ENCODE measurements at places on chromosomes 5 and 9. TPM values are rescaled to one million over a fixed set of nuclear protein-coding genes. Genes with fewer than 3 reads are reported as not detected.

DNA sequence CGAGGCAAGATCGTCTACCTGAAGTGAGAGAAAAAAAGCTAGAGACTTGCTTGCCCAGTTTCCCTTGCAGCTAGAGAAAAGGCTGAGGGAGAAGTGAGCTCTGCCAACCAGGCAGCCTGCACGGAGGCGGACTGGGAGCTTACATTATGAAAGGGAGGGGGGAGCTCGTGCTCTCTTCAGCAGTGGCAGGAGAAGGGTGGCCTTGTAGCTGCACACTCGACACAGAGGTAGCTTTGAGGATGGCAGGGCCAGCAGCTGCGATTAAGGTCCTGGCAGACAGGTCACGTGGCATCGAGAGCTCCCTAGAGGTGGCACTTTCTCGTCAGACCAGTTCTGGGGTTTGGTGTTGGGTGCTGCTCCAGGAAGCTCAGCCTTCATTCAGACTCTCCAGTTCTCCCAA lies 26.7 kb downstream of the APBA1 start:
- DNase-seq: peak; percentile 92

- DNase-seq: peak; percentile 96
Observed at GRCh38 chr9:107489687-107490605, at the start of gene KLF4. Gene KLF4, minus strand, starts transcription at chr9:107489769. Its CDS starts 597 bp downstream, at chr9:107489172.

- DNase-seq: no peak
Observed at GRCh38 chr9:21796768-21797167, 5.7 kb upstream of the MTAP start.

GRCh38 chr9:114905170-114905940 lies 25.0 kb downstream of the TNFSF8 start:
- peak; percentile 56 for DNase-seq

GRCh38 chr9:124292696-124293593 lies 35.2 kb downstream of the NEK6 start:
- no peak for DNase-seq

- DNase-seq: no peak
Observed at GRCh38 chr5:161085056-161085455, 233.0 kb upstream of the ATP10B start.

DNA sequence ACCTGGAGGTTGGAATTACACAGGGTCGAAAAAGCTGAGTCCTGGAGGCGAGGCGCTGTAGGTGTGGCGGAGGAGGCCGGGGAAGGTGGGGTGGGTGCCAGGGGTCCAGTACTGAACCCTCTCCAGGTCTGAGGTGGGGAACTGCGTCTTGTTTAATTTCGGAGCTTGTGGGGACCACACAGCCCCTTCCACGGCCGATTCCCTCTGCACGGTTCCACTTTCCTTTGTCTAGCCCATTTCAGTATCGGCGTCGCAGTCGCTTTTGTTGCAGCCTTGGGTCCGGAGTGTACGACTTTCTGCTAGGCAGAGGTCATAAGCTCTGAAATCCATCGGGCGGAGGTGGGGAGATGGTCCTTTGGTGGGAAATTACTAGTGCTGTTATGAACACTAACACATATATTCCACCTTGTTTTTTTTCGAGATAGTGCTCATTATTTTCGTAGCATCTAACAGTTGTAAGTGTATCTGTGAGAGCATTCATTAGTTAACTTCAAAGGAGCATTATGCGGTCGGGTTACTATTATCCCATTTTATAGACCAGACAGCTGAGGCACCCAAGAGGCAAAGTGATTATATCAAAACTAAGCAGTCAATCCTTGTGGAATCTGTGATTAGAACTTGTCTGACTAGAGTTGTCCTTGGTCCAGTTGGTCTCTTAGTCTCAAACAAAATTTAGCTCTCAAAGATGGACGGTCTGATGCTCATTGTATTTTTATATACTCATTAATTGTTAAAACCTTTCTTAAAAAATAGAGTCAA lies 737 bp downstream of the RNF180 start:
- DNase-seq: no peak

DNA sequence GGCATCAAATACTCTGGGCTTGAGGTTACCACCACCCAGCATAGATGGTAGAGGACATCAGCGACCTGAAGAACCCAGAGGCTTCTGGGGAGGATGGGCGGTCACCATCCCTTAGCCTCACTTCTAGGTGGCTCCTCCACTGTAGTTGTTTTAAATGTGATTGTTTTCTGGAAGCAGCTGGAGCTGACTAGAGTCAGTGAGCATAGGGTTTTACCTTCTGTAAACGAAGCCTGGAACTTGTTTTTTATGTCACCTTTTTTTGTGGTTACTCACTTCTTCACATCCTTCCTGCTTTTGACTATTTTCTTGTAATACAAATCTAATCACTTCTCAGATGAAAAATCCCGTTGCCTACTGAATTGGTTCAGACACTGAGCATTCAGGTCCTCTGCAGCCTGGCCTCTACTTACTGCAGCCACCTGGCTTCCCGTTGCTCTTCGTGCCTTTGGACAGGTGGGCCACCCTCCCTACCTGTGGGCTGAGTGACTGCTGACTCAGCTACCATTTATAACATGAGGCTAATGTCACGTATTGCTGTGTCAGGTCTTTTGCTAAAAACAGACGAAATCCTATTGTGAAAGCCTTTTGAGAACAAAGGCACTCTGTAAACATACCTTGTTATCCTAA lies 167.8 kb downstream of the MAN2A1 start:
- DNase-seq: no peak

- no peak for DNase-seq
Observed at GRCh38 chr5:130045334-130045733, 141.1 kb downstream of the CHSY3 start.

GRCh38 chr9:134181648-134182034 lies 17.3 kb upstream of the RNU6ATAC start:
- peak; percentile 50 for DNase-seq

DNA sequence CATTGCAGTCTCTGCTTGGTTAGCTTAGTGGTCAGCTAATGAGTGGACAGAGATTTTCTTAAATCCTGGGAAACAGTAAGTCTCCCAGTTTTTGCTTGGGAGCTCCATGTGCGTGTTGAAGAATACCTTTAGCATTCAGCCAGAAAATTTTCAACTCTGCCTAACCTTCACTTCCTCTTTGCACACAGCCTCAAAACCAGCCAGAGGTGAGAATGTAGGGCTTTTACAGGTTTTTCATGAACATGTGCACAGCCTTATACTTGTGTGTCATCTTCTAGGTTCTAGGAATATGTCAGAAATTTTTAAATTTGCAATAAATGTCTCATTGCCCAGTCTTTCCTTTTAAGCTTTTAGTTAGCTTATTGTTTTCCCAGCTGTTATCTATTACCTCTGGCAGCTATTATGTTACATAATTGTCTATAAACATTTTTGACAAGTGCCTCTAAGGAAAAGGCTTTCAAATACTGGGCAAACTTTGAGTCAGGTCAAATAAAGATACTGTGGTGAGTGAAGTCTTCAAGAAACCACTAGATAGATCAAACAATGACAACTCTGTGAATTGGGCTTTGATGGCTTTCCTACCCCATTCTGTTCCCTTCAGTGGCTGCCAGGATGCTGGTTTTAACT lies 12.7 kb downstream of the ADGRV1 start:
- DNase-seq: no peak

DNA sequence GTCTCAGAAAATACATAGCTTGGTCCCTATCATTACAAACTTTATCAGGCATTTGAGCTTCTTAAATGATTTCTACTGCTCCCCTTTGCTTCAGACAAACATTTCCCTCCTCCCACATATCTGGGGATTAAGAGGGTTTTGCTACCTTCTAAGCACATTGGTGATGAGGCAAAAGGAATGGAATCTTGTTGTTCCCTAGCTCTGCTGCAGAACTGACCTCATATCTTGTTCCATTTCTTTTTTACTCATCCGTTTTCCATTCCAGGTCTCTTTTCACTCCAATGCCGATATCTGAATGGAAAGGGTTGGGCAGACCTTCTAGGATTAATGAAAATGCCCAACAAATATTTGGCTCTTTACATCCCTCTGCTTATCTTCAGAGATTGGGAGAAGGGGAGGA lies 444.6 kb downstream of the ZNF608 start:
- DNase-seq: no peak

DNA sequence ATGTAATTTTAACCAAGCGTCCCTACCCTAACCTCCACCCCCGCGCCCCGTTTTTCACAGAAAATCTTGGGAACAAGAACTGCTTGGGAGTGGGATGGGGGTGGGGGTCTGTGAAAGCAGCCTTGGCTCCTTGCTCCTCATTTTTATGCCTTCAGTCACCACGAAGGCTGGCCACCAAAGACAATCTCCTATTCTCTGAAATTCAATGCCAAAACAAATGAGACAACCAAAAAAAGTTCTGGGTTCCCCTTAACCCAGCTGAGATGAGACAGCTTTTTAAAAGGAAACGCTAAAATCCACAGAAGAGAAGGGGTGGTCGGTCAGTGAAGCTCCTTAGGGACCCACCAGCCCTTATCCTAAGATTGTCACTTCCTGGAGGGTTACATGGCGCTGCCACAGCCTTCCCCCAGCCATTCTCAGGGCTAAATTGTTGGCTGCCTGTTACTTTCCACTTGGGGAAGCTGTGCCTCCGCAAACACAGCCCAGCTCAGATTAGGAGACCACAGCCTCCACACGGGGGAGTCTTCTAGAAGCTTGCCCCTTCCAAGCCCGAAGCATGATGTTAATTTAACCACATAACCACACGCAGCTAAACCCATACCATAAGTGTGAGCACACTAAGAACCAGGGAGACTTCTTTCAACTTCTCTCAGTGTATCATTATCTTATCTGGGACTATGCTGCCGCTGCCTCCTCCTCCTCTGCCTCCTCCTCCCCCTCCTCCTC lies 136.3 kb downstream of the FOXD1 start:
- DNase-seq: no peak

DNA sequence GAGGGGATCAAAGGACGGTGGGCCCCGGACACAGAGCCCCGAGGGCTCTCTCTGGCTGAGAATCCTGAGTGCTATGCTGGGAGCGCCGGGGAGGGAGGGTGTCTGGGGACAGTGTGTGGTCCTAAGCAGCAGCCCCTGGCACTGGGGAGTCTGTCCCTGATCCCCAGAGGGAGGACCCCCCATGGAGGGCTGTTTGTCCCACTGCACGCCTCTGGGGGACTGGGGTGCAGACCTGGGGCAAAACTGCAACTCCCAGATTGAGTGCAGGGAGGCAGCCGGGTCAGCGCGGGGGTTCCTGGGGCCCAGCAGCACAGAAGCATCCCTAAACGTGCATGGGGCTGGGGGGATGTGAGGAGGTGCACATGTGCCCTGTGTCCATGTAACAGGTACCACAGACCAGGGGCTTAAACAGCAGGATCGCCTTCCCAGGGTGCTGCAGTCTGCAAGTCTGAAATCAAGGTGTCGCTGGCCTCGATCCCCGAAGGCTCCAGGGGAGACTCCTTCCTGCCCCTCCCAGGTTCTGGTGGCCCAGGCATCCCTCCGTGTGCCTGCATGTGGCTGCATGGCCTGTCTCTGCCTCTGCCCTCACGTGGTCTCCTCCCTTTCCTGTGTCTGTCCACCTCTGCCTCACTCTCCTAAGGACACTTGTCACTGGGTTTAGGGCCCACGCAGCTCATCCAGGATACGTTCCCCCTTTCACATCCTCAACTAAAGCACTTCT lies 35.9 kb upstream of the IRX4 start:
- DNase-seq: no peak

GRCh38 chr5:77906806-77907205 lies 130.7 kb upstream of the TBCA start:
- DNase-seq: no peak

DNA sequence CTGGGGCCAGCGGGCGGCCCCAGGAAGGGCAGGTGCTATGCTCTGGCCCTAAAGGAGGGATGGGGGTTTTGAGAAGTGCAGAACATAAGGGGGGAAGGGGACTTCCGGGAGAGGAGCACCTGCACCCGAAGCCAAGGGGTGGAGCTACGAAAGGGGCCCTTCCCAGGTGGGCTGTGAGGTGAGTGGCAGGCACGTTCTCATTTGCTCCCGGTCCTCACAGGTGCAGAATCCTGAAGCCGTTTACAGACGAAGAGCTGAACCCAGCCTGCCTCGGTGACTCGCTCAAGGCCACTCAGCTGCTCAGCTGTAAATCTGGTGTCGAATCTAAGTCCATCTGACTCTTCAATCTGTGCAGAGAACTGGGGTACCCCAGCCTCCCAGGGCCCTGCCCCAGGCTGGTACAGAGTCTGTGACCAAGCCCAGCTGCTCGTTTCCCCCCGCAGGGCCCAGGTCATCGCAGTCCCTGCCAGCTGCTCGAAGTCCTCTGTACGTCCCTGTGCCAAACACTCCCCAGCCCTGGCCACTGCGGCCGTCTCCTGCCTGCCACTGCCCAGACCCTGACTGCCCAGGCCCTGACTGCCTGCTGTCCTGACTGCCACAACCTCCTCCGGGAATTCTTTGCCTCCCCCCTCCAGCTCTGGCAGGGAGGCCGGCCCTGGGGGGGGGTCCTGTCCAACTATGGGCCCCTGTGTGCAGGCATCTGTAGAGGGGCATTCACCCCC lies 53.8 kb upstream of the RXRA start:
- no peak for DNase-seq

DNA sequence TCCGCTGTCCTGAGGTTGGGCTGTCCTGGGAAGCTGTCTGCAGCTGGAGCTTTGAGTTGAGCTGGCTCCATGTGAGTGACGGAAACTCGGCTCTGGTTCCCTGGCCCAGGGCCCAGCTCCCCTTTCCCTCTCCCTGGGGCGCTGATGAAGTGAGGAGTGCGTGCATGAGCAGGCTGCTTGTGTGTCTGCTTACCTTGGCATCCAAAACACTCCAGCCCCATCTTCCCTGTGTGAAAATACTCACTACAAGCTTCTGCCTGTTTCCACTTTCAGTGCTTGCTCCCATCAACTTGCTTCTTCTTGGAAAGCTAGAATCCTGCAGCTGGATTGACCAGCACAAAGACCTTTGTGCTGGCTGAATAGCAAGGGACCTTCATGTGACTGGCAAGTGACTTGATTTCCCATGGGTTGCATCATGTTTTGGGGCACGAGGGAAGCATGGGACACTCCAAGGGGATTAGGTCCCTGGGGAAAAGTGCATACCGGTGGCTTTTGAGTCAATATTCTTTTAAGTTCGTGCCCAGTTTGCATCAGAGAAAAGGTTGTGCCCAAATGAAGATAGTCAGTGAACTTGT lies 198.1 kb downstream of the GADD45G start:
- peak; percentile 17 for DNase-seq

Gene TOR4A
- 62.6 TPM for total RNA-seq

Gene GABBR2
- total RNA-seq: not detected

Gene DAB2IP
- total RNA-seq: 98.0 TPM

Gene P4HA2
- total RNA-seq: 61.8 TPM

Gene MEF2C
- total RNA-seq: 34.6 TPM

Gene ADAMTS6
- total RNA-seq: 19.4 TPM

Gene DBH
- not detected for total RNA-seq

Gene NKD2
- 126 TPM for total RNA-seq

Gene PSAT1
- 12.2 TPM for total RNA-seq

Gene PAPPA
- 1.6 TPM for total RNA-seq

Gene SGTB
- 5.2 TPM for total RNA-seq

Gene GTF3C4
- total RNA-seq: 14.2 TPM

Gene FOXD4
- total RNA-seq: 0.30 TPM
